ENCODE measurements at places on chromosomes 3 and 15.

- no peak for DNase-seq
Observed at GRCh38 chr3:146590521-146590920, 14.6 kb downstream of the PLSCR5 start.

DNA sequence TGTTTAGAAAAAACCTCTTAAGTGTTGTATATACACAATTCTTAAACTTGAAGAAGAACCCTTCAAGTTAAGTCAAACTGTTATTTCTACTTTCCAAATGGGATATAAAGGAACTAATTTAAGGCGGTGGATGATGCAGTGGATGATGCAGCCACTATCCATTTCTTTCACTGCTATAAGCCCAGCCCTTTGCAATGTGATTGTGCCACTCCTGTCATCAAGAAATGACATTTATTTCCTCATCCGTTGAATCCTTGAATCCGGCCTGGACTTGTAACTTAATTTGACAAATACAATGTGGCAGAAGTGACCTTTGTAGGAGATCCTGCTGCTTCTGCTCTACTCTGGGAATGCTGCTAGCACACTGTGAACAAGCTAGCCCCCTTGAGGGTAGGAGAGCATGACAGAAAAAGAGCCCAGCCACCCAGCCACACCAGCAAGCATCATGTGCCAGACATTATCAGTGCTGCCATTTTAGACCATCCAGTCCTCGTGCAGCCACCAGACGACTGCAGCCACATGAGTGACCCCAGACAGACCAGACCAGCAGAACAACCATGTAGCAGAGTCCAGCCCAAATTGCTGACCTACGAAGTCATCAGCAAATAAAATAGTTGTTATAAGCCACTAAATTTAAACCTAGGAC, 47.4 kb downstream of the UACA start:
- no peak for DNase-seq

- DNase-seq, result no peak
Observed at GRCh38 chr3:13222131-13222530, 148.9 kb upstream of the IQSEC1 start.

GRCh38 chr3:170327040-170327808, 30.3 kb upstream of the SKIL start:
- no peak for DNase-seq

DNA sequence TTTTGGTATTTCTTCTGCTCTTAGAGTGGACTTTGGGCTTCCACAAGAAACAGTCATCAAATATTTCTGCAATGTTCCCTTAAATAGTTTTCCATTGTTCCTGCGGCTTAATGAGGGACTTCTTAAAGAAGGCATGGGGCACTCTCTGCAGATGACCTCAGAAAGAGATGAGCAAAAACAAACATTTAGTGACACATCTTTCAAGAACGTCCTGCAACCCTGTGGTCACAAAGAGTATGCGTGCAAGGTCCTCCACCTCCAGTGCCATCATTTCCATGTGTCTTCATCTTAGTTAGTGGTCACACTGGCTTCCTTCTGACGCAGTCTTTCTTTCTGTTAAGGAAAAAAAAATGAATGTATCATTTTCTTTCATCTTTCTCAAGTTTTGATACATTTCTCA, 56.2 kb downstream of the GREM1 start:
- DNase-seq, result no peak

- DNase-seq, result no peak
Observed at GRCh38 chr3:99607151-99607550, 31.2 kb upstream of the COL8A1 start.

Data from left colon (tissue), 2 donors.